ENCODE measurements at places on chromosomes 4 and X. TPM values are rescaled to one million over a fixed set of nuclear protein-coding genes. Genes with fewer than 3 reads are reported as not detected.

Gene ADH4
- total RNA-seq = not detected

Gene SUPT20HL2
- not detected for total RNA-seq

Gene IL13RA2
- 24.5 TPM for total RNA-seq

Gene AKAP4
- not detected for total RNA-seq

Gene SLC6A14
- total RNA-seq = not detected

Gene PLAC1
- total RNA-seq = 0.52 TPM

Gene SLC25A53
- 8.1 TPM for total RNA-seq

Gene CD40LG
- total RNA-seq = not detected

Measured in NCI-H460 (cell line).